ENCODE measurements at places on chromosomes 11 and 22. TPM values are rescaled to one million over a fixed set of nuclear protein-coding genes. Genes with fewer than 3 reads are reported as not detected.

The IFITM2 gene
- 698 TPM for total RNA-seq

The NXPE2 gene
- total RNA-seq = not detected

The ASCL3 gene
- total RNA-seq = not detected

DNA sequence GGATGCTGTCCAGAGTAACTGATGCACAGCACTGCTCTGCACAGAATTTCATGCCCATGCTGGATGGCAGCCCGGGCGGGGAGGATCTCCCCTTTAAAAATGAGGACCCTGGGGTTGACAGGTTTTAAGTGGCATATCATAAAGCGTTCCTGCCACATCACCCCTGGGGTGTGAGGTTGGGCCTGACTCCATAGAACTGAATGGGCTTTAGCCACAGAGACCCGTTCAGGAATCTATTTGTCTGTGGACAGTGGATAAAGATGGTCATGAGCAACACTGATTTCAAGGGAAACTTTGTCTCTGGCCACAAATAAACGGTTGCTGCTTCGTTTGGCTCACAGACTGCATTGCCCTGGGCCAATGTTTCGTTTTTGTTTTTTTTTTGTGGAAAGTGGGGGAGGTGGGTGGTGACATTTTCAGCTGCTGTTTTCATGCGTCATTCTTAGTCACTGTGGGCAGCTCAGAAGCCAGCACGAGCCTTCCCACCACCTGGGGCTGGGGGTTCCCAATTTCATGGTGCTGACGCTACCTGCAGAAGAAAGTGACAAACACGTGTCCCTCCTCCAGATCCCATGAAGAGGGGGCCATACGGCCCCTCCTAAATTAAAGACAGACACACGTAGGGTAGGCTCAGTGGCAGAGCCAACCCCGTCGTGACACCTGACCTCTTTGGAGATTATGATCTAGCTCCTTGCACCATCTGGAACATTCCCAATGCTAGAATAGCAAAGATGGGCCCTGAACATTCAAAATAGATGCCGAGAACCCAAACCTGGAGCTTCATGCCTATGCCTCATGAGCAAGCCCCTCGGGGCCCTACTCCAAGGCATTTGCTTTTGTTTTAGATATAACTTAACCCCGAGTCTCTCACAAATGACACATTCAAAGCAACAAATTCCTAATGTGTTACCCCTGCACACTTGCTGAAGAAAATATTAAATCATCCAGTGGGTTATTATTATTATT, 54.8 kb upstream of the PHF21B start:
- peak; percentile 12 for DNase-seq

DNA sequence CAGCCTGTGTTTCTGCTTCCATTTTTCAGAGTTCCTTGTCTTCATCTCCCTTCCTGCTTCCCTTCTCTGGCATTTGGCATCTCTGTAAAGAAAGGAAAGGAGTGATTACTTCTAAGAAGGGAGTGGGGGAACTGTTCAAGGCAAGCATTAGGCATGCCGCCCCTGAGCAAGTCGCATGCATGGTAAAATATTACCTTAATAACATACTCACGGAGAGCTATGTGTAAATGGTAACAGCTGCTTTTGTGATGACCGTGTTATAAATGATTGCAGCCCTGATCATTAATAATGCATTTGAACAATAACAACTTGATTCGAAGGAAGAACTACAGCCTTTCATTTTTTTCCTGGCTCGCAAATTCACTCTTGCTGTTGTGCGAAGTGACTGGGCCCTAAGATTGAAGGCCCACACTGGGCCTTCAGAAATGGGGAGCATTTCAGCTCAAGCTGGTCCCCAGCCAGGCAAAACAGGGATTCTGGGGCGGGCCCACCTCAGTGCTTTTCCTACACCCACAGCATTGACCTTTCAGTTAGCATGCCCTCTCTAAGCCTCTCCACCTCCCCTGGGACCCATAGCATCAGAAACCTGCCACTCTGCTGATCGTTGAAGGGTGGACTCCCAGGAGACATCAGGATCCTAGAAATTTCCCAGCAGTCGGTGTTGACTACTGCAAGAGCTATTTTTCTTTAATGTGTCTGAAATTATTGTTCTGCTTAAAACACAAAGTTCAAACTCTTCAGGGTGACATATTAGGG, 263.0 kb upstream of the CADM1 start:
- DNase-seq = no peak

GRCh38 chr22:26399289-26399688, 29.8 kb upstream of the ASPHD2 start:
- peak; percentile 39 for DNase-seq

DNA sequence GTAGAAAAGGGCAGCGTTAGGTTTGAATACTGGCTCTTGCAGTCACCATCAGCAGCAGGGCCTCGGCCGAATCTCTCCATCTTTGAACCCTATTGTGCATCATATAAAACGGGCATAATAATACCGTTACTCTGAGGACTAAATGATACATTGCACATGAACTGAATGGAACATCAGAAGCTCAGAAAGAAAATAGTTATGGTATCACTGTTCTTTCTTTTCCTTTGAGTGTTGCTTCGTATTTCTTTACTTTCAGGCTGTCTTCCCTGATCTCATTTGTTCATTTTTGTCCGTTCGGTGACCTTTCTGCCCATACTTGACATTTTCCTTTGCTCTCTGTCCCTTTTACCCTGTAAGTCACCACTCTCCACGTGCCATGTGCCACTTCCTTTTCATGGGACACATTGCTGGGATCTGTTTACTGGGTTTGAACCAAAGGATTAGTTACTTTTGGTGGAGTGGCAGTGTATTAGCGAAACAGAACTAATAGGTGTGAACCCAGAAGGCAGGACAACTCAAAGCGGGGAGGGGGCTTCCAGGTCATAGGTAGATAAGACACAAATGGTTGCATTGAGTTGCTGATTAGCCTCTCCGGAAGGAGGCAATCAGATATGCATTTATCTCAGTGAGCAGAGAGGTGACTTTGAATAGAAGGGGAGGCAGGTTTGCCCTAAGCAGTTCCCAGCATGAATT, 717 bp upstream of the ZNF202 start:
- DNase-seq = peak; percentile 22

DNA sequence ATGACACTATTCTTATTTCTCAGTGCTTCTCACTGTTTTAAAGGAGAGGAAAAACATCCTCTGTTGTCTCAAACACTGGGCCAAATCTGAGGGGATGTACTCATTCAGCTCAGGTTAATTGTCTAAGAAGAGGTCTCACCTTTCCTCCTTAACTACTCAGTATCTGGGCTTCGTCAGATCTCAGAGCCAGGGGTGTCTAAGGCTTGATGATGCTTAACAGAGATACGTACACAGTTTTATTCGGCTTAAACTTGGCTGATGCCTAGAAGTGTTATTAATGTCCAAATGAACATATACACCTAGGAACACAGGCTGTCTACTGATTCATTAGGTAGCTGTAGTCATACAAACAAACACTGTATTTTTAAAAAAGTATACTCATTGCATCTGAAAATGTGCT, 85.8 kb downstream of the UVRAG start:
- no peak for DNase-seq
